ENCODE measurements at places on chromosomes 7 and 10.

GRCh38 chr7:70092314-70093204 is 494.3 kb downstream of the AUTS2 start:
- DNase-seq, result no peak

- DNase-seq, result peak; percentile 32
These were observed 26.1 kb upstream of the RSU1 start for GRCh38 chr10:16843252-16843870.

DNA sequence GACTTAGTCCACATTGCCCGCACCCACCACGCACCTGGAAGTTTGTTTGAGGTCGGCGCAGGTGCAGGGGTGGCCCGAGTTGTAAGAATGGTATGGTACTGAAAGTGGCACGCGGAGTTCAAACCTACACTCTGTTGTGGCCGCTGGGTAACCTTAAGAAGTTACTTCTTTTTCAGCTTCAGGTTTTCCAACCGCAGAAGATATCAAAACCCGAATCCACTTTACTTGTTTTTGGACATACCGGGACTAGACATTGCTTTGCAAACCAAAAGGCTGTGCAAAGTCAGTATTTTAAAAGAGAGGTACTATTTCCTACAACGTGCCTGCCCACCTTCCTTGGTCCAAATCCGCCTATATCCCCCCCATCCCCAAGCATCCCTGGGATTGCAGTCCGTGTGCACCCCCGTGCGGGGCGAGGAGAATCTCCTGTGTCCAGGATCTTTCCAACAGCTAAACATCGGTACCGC is 1.0 kb downstream of the IGFBP3 start:
- DNase-seq, result no peak

DNA sequence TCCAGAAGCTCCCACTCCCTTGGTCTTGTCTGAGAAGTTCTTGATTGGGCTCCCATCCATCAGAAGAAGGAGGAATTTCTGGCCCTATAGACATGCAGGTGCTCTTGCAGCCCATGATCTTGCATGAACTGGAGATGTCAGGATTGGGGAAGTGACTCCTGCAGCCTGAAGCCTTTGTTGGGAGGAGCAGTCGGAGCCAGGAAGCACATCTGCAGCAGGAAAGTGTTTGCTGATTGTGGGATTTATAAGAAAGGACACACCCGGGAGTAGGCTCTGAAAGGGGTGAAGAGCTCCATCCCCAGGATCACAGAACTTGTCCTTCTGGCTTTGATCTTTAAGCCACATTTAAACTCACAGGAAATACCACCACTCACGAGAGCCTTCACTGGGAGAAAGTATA is 185.2 kb downstream of the DYNC1I1 start:
- no peak for DNase-seq

- no peak for DNase-seq
These were observed 111.9 kb downstream of the GALNT17 start for GRCh38 chr7:71243736-71244410.

- no peak for DNase-seq
These were observed 8.8 kb downstream of the DCLRE1C start for GRCh38 chr10:14945108-14945507.

GRCh38 chr7:106222545-106222944 is 62.2 kb downstream of the NAMPT start:
- DNase-seq, result no peak

DNA sequence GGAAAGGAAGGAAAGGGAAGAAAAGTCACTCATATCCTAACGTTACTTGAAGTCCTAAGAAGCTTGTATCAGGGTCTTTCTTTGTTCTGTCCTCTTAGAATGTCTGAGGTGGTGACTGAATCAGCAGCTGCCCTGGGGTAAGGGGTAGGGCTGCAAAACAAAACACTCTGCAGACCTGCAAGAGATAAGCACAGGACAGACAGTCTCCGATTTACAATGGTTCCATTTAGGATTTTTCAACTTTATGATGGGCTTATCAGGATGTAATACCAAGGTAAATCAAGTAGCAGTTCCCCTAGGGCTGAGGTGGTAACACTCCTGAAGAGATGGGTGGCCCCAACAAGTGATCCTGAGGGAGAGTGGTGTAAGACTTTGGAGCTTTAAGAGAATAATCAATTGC is 16.5 kb downstream of the KDM7A start:
- DNase-seq, result no peak

- no peak for DNase-seq
These were observed 7.1 kb downstream of the BAG3 start for GRCh38 chr10:119658274-119658673.

GRCh38 chr10:70593513-70593890 is 9.0 kb downstream of the PRF1 start:
- no peak for DNase-seq

GRCh38 chr10:48377751-48378530 is 71.5 kb downstream of the MAPK8 start:
- no peak for DNase-seq

DNA sequence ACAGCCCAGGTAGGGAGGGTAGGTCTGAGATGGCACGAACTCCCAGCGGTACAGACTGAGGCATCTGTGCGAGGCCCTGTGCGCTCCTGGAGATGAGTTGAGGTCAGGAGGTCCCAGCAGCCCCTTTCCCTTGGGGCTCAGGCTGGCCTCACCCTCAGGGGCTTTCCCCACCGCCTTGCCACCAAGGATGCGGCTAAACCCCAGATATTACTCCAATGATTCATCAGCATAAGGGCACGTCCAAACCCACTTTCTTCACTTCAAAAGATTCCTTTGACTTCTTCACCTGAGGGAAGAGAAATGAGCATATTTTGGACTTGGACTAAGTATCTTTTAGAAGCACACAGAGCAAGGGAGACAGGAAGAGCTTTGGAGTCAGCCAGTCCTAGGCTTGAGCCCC is 20.3 kb downstream of the UROS start:
- no peak for DNase-seq

- DNase-seq, result no peak
These were observed 724.2 kb upstream of the CELF2 start for GRCh38 chr10:10293481-10293951.

DNA sequence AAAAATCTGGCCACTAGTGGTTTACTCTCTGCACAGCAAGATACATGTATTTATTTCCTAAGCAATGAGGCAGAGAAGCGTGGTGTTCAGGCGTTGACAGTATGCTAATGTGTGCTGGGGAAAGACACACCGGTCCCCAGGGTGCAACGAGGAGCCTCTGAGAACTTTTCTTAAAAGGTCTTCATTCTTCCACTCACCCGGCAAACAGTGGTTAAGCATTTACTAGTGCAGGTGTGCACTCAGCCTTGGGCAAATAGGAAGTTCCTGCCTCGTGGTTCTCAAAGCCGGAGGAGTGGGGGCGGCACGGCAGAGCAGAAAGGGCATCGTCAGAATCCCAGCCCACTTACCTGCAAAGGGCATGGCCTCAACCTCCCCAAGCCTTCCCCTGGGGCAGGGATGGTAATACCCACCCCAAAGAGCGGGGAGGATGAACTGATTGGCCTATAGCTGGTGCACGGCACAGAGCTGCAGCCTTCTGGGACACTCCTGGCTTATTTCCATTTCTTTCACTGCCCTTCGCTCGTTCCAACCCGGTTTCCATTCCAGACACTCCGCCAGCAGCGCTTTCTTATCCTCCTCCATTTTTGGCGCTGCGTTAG is 184.3 kb upstream of the CTBP2 start:
- DNase-seq, result no peak
